ENCODE measurements at places on chromosomes 7 and 10.

DNA sequence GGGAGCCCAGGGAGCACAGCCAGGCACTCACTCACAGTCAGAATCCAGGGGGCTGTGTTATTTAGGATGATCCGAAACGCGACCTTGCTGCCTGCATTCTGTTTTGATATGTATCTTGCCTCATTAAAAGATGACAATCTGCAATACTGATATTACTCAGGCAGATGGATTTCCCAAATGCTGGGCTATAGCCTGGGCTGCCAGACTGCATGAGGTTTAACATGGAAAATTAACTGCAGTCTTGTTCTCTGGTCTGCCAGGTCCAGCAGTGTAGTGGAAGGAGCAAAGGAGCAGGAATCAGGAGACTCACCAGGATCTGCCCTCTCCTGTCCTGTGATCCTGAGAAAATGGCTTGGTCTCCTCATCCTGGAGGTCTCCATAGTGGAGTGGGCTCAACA, 258.1 kb downstream of the PAXIP1 start:
- DNase-seq = no peak

GRCh38 chr7:137086896-137087295, 218.4 kb downstream of the CHRM2 start:
- DNase-seq = no peak

- no peak for DNase-seq
These were observed 92.4 kb downstream of the WNT2 start for GRCh38 chr7:117230276-117231046.

DNA sequence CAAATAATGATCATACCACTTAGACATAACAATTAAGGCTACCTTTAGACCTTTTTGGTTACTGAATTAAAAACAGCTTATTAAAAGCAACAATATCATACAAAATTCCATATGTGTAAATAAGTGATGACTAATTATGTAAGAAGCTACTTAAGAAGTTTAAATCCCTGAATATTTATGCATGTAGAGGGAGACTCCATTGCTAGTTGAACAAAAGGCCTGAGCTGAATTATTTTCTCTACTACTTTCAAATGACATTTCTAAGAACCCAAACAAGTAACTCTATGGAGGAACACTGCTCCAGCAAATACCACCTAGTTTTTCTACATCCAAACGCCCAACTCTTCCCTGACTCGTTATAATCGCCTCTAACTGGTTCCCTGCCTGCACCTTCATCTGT, 31.5 kb downstream of the EPC1 start:
- no peak for DNase-seq

All from type B pancreatic cell (in vitro differentiated cells).